ENCODE measurements at places on chromosomes 2 and 18.

DNA sequence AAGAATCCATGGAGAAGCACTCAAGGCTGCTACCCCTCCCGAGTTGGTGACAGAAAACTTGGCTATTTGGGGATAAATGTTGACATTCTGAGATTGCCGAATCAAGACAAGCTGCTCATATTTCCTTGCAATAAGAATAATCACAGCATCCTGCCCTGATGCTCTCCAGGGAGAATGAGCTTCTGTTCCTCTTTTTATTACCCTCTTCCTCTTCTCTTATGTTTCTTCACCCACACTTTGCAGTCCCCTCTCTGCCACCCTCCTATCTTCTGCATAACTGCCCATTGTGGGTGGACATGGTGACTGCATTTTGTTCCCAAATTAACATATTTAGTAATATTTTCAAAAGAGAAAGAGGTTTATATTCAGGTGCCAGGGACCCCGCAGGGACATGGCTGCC lies 11.9 kb upstream of the MSGN1 start:
- DNase-seq = no peak
- no peak overlapping the region for H3K27ac ChIP-seq
- no peaks in the 10 kb centered on the region for H3K36me3 ChIP-seq
- peaks cover 56% of the 10 kb centered on the region for H3K27me3 ChIP-seq
- H3K4me1 ChIP-seq = no peaks in the 10 kb centered on the region

- no peak for DNase-seq
- H3K36me3 ChIP-seq = peaks cover 64% of the 10 kb centered on the region
- no peaks in the 10 kb centered on the region for H3K27me3 ChIP-seq
- H3K27ac ChIP-seq = no peak overlapping the region
- H3K4me3 ChIP-seq = no peak overlapping the region
These were observed 37.1 kb downstream of the GPR45 start for GRCh38 chr2:105278654-105279053.

DNA sequence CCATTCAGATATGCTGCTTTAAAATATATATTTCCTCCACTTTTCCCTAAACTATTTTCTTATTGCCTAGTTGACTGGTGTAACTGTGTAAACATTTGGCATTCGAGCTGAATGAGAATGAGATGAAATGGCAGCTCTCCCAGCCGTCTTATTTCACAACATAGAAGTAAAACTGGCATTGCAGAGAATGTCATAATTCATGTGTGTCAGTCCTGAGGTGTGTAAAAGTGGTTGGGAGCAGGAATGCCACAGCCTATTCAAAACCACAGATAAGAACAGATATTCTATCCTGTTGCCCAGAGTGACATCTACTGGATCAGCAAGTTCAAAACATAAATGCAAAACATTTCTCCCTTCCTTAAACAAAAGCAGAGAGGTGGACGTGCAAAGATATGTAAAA lies 565.5 kb upstream of the CHAC2 start:
- DNase-seq = no peak
- no peak overlapping the region for H3K4me3 ChIP-seq
- no peaks in the 10 kb centered on the region for H3K36me3 ChIP-seq
- peaks cover 7% of the 10 kb centered on the region for H3K4me1 ChIP-seq
- no peak overlapping the region for H3K27ac ChIP-seq

DNA sequence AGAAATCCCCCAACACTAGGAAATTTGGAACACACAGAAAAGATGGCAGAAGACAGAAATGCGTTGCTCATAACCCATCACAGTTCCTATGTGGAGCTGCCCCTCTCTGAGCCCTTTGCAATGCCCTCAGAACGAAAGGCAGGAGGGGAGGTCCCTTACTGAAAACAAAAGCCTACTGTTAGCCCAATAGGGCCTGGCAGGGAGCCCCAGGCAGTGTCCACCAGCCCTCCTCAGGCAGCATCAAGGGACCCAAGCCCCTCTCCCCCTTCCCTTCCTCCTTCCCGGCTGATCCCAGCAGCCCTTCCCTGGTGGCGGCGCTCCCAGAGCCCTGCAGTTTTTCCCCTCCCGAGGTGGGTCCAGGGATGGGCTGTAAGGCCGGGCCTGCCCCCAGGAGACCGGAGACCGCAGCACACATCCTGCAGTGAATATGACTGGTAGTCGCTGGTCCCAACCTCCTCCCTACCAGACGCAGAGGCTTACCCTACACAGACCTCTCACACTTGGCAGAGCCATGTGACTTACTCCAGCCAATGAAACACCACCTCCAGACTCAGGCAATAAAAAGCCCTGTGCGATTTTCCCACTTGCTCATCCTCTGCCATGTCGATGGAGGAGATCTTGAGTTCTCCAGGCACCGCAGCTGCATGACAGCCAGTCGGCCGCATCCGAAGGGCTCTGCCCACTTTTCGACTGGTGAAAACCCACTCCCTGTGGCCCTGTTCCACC lies 19.4 kb upstream of the DUSP2 start:
- H3K4me1 ChIP-seq = peaks cover 68% of the 10 kb centered on the region
- DNase-seq = peak; percentile 52
- peak overlapping the region; percentile 98 for H3K27ac ChIP-seq
- peak overlapping the region; percentile 82 for H3K4me3 ChIP-seq

- DNase-seq = peak; percentile 42
- no peaks in the 10 kb centered on the region for H3K4me1 ChIP-seq
These were observed 74.1 kb downstream of the COL4A3 start for GRCh38 chr2:227238238-227239237.

- no peak overlapping the region for H3K4me3 ChIP-seq
- no peaks in the 10 kb centered on the region for H3K4me1 ChIP-seq
- no peak for DNase-seq
- no peaks in the 10 kb centered on the region for H3K27me3 ChIP-seq
- H3K36me3 ChIP-seq = no peaks in the 10 kb centered on the region
These were observed 16.6 kb downstream of the PAIP2B start for GRCh38 chr2:71210292-71210691.

GRCh38 chr2:137964859-137965459 lies 686 bp downstream of the HNMT start:
- H3K27me3 ChIP-seq = no peaks in the 10 kb centered on the region
- no peak for DNase-seq
- H3K4me3 ChIP-seq = no peak overlapping the region
- H3K27ac ChIP-seq = no peak overlapping the region
- H3K36me3 ChIP-seq = no peaks in the 10 kb centered on the region
- no peaks in the 10 kb centered on the region for H3K4me1 ChIP-seq

GRCh38 chr18:56286775-56287325 lies 351.5 kb downstream of the TXNL1 start:
- no peaks in the 10 kb centered on the region for H3K36me3 ChIP-seq
- no peaks in the 10 kb centered on the region for H3K27me3 ChIP-seq
- H3K27ac ChIP-seq = no peak overlapping the region
- H3K4me1 ChIP-seq = no peaks in the 10 kb centered on the region

DNA sequence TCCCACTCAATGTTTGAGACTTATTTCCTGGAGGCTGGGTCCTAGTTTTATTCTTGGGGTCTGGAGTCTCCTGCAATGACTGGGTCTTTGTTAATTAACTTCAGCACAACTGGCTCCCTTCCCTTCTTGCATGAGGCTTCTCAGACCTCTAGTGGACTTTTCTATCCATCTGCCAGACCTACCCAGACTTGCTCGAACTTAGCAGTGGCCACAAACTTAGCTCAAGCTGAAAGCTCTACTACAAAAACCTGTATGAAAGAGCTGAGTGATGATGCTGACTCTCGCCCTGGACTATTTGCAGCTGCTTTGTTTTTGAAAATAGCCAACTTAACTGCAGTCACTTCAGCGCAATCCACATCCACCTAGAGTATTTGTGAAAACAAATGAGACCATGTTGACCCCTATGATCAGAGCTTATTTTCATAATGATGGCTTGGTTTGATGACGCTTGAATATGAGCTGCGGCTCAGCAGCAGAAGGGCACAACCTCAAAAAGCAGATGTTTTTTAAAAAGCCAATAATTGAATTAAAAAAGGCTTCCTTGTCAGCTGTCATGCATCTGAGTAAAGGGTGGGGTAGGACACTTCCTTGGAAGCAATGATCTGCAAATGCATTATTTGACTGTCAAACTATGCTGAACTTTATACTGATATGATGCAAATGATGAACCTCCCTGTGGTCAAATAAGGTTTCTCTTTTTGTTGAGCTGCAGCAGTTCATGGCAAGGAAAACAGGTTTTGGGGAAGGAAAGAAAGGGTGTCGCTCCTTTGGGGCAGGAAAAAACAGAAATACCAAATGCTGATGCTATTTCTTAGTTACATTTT lies 10.6 kb upstream of the ANXA4 start:
- DNase-seq = no peak
- no peak overlapping the region for H3K4me3 ChIP-seq
- H3K27ac ChIP-seq = no peak overlapping the region
- H3K4me1 ChIP-seq = no peaks in the 10 kb centered on the region
- no peaks in the 10 kb centered on the region for H3K36me3 ChIP-seq

DNA sequence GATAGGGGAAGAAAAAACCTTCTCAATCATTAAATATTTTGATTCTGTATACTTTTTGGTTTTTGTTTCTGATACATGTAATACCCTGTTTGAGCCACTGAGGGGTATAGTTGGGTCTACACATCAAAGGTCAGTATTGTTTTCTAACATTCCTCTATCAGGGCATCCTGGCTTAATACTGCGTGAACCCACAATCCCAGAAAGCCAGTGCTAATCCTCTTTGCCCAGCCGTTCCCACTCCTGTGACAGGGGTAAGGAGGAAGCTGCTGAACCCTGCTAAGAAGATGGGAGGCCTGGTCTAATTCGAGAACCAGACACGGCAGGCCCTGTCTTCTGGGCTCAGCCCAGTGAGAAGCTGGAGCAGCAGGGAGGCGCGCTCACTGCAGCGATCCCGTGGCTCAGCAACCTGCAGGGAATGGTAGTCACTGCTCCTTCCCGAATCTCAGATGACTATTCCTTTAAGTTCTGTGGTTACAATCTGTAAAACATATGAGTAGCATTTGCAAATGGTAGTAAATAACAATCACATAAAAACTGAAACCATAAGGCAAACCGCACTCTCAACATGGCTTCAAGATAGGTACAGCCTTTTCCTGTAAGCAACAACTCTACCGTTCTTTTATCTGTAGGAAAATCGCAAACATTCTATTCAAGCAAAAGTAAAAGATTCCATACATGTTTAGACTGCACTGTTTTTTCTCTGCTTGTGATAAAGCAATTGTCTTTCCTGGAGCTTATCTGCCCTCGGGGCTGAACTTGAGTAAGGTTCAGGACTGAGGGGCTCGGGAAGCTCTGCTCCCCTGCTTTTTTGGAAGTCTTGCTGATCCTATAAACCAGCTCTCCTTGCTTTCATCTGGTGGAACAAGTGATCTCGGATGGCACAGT lies 87.0 kb downstream of the EPB41L3 start:
- H3K27me3 ChIP-seq = peaks cover 16% of the 10 kb centered on the region
- H3K4me1 ChIP-seq = peaks cover 3% of the 10 kb centered on the region
- DNase-seq = peak; percentile 2

DNA sequence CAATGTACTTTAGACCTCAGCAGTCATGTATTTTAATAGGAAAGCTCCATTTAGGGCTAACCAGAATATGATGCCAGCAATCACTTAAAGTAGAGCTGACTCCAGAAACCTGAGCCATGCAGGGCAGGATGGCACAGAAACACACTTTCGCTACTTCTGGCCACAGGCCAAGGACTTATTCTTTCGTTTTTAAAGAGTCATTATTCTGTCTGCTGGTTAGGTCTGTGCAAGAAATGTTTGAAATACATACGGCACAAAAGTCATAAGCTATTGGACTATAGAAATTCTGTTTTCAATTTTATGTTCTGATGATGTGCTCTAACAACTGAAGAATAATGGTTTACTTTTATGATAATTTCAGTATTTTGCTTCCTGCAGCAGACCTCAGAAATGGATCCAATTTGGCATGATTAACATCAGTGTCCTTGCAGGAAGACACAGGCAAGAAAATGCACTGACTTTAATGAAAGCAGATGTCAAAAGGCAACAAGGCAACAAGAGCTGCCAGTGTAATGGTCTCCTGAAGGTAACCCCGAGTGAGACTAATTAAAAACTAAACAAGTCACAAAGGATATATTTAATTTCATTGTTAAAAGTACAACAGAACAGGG lies 114.4 kb upstream of the CHRNA1 start:
- H3K4me1 ChIP-seq = no peaks in the 10 kb centered on the region
- no peak for DNase-seq
- no peaks in the 10 kb centered on the region for H3K36me3 ChIP-seq
- no peaks in the 10 kb centered on the region for H3K27me3 ChIP-seq

GRCh38 chr18:54280220-54280569 lies 10.9 kb downstream of the POLI start:
- no peak overlapping the region for H3K4me3 ChIP-seq
- H3K27ac ChIP-seq = no peak overlapping the region
- H3K4me1 ChIP-seq = peaks cover 9% of the 10 kb centered on the region
- peaks cover 34% of the 10 kb centered on the region for H3K36me3 ChIP-seq
- no peaks in the 10 kb centered on the region for H3K27me3 ChIP-seq
- no peak for DNase-seq

DNA sequence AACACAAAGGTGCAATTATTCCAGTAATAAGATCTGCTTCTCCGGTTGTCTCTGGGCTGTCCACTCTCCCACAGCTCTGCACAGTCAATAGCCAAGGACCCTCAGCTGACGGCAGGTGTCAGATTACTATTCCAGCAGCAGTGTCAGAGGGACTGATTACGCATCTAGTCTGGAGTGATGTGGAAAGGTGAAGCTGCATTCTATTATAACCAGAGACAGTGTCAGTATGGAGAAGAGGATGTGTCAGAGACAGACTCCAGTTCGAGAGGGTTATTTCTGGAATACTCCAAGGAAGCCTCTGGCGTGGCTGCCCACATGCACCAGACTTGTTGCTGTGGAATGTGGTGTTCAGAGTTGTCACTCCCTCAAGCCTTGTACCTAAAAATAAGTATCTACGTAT lies 163.6 kb upstream of the TMEM200C start:
- H3K27me3 ChIP-seq = no peaks in the 10 kb centered on the region
- H3K36me3 ChIP-seq = no peaks in the 10 kb centered on the region
- H3K4me3 ChIP-seq = no peak overlapping the region
- DNase-seq = no peak
- no peaks in the 10 kb centered on the region for H3K4me1 ChIP-seq
- no peak overlapping the region for H3K27ac ChIP-seq

GRCh38 chr2:74078466-74078865 lies 69.2 kb downstream of the BOLA3 start:
- no peak overlapping the region for H3K27ac ChIP-seq
- peaks cover 12% of the 10 kb centered on the region for H3K36me3 ChIP-seq
- H3K27me3 ChIP-seq = no peaks in the 10 kb centered on the region
- no peak overlapping the region for H3K4me3 ChIP-seq
- no peak for DNase-seq

DNA sequence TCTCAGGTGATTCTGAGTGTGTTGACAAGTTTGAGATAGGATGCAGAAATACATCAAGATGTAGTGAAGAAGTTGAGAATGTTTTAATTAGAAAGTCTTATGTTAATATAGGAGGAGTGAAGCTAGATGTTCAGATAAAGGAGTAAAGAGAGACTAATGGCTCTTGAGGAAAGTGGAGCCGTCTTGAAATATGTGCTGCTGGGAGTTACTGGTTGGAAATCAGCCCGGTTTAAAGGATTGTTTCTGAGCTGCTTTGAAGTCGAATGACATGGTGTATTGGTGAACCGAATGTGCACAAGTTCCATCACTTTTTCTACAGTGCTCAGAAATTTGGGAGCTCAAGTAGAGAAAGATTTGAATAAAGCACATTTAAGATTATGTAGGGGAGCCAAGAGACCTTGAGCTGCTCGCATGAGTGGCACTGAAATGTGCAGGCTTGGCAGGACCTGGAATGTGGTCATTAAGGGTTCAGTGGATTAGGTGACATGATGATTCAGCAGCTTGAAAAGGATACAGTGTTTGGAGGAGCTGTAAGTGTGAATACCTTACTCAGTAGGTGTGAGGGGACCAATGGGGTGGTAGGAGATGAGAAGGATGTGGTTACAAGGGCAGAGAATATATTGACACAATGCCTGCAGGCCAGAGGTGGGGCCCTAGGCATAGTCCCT lies 68.6 kb downstream of the CAB39 start:
- H3K36me3 ChIP-seq = peaks cover 12% of the 10 kb centered on the region
- no peaks in the 10 kb centered on the region for H3K27me3 ChIP-seq

All from effector memory CD8-positive, alpha-beta T cell (primary cell).